Common myeloid progenitor, CD34-positive (primary cell): ENCODE measurements at places on chromosomes 4 and X.

DNA sequence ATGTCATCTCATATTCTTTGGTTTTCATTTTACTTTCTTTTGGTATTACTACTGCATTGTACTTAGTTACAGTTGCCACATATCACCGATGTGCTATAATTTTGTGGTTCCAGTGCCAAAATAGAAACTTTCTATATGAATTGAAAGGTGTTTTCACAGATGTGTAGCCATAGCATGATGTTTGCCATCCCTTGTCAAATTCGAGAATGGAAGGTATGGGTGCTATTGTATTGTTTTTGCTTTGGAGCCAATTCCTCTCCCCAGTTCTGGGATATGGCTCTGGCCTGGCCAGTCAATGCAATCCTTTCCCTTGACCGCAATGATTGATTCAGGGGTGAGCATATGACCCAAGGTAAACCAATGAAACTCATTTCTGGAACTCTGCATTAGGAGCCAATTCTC is 86.2 kb upstream of the RPS6KA3 start:
- DNase-seq = no peak

GRCh38 chr4:27187786-27188185 is 327.1 kb downstream of the STIM2 start:
- DNase-seq = no peak

DNA sequence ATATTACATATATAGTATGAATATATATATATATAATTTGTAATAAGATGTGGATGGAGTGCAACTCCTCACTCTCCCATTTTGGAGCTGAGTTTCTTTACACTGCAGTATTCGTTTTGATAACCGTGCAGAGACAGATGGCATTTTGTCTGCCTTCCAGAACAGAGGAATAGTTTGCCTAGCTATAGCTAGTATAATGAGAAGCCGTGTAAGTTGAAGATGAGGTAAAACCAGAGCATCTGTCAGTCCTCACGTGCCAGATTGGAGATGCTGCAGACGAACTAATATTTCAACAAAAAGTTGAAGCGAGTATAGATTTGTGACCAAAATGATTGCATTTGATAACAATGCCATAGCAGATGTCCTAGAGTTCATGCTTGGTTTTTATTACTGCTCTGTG is 180.6 kb downstream of the FMR1NB start:
- DNase-seq = no peak

DNA sequence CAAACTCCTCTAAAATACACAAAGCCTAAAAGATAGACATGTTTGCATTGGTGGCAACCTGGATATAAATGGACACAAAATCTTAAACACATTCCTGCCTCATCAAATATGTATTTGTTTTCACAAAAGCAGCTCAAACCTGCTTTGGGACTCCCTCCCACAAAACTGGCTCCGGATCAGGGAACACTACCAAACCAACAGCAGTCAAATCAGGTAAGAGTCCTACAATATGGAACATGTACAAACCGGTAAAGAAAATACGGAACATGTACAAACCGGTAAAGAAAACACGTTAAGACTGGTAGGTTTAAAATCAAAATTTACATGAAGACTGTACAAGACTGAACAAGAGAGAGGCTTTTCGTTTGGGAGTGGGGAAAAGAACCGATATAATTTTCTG is 4.3 kb downstream of the AMTN start:
- no peak for DNase-seq

DNA sequence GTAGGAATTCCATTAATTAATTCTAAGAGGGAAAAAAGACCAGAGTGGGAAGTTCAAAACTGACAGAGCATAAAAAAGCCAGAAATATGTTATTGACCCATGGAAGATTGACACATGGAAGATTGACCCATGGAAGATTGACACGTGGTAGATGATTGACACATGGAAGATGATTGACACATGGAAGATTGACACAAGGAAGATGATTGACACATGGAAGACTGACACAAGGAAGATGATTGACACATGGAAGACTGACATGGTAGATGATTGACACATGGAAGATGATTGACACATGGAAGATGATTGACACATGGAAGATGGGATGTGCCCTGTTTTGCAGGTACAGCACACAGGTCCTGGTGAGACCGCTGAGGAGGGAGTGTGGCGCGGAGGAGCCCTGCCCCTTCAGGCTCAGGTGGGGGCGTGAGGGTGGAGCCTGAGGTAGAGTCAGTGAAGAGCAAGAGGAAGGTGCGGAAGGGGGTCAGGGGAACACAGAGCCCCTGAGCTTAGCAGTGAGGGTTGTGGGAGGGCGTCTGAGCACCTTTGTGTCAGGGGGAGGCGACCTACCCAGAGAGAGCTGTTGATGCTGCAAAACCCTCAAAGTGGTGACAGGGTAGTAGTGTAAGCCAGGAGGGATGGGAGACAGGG is 15.8 kb upstream of the PDE6B start:
- DNase-seq = no peak

- no peak for DNase-seq
These were observed 7.6 kb upstream of the SRD5A3 start for GRCh38 chr4:55338486-55338885.

GRCh38 chrX:2340991-2341390 is 159.8 kb downstream of the DHRSX start:
- no peak for DNase-seq

DNA sequence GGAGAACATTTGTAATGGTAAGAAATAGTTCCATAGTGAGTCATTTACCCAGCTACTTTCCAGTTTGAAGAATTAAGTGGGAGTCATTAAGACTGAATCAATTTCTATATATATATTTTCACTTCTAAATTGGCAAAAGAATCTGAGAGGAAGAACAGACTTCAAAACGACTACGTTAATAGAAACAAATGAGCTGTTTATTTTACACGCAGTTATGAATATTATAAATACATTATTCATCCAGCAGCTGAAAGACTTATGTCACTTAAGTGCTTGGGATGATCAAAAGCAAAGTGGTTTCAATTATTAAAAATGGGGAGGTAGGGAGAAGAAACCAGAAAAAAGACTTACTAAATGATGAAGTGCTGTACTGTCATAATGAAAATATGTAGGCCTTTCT is 260.5 kb upstream of the DDX53 start:
- no peak for DNase-seq

- DNase-seq = peak; percentile 65
These were observed 164.6 kb downstream of the PRKX start for GRCh38 chrX:3548765-3549391.

- no peak for DNase-seq
These were observed 28.9 kb downstream of the TIGD2 start for GRCh38 chr4:89140168-89140759.

DNA sequence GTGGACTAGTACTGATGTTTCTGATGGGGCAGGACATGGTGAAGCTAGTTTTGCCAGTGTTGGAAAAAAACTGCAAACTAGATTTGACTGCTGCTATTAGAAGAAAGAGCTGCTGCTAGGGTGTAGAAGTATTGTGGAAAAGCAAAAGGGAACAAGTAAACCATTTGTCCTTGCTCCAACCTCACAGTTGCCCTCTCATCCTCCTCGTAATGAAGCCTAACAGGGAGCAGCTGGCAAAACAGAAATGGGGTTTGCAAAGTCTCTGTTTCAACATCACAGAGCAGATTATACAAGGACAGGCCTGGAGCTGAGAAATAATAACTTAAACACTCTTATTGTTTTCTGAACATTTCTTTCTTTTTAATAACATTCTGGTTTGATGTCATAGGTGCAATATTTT is 346.2 kb downstream of the MAGEB5 start:
- DNase-seq = no peak

GRCh38 chrX:69538321-69538876 is 34.3 kb downstream of the NALF2 start:
- DNase-seq = peak; percentile 79

GRCh38 chr4:140937866-140938265 is 181.7 kb upstream of the TBC1D9 start:
- no peak for DNase-seq

- no peak for DNase-seq
These were observed 31.6 kb downstream of the UBE2K start for GRCh38 chr4:39729557-39729956.
